ENCODE measurements at places on chromosomes 5 and 9. TPM values are rescaled to one million over a fixed set of nuclear protein-coding genes. Genes with fewer than 3 reads are reported as not detected.

DNA sequence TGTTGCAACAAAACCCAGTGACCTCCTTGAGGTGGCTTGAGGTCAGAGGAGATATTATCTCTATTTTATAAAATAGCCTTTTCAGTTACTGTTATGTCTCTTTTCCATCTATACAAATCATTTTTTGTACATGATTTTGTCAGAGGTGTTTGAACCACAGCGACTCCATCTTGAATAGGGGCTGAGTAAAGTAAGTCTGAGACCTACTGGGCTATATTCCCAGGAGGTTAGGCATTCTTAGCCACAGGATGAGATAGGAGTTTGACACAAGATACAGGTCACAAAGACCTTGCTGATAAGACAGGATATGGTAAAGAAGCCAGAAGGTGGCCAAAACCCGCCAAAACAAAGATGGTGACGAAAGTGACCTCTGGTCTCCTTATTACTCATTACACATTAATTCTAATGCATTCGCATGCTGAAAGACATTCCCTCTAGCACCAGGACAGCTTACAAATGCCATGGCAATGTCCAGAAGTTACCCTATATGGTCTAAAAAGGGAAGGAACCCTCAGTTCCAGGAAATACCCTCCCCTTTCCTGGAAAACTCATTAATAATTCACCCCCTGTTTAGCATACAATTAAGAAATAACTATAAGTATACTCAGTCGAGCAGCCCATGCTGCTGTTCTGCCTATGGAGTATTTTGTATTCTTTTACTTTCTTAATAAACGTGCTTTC is 283.9 kb upstream of the ISL1 start:
- DNase-seq, result no peak

- DNase-seq, result no peak
These were observed 128.7 kb downstream of the CDC42SE2 start for GRCh38 chr5:131392466-131393095.

DNA sequence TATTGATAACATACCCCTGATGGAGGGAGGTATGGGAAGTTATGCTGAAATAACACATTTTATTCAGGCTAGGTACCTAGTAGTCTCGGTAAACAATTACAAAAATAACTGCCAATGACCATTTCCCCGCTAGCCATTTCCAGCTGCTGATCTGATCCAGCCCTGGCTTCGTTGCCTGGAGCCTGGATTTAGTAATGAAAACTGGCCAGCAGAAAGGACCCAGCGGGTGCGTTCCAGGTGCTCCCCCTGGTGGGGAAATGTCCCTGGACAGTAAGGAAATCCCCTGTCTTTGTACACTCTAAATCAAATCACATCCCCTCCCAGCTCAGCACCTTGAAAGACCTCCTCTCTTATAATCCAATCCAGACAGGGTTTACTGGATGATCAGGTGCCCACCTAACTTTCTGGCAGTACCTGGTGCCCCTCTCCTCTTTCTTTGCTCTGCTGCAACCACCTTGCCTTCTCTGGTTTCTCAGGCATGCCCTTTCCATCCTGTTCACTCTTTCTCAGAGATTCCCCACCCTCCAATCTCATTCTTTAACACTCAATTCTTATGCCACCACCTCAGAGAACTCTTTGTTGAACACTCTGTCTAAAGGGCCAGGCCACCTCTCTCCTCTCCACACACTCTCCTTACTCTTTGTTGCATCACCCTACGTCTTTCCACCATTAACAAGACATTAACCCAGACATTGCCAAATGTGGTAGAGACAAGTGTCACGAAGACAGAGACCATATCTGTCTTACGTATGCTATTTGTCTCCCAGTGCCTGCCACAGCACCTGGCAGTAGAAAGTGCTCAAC is 50.1 kb upstream of the SMAD5 start:
- peak; percentile 94 for DNase-seq

The SEMA4D gene
- total RNA-seq, result 14.1 TPM

DNA sequence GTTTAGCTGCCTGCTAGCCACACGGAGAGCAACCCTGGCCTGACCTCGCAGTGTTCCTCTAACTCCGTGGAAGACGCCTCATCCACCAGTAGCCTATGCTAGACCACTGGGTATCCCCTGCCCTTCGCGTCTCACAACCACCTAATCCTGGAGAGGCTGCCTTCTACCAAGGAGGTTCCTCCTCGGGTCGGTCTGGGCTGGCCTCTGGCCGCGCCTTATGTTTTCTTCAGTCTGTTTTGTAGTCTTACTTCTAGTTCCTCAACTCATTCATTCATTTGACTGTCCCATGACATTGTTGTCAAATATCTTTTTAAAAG is 1.6 kb upstream of the TPM2 start:
- DNase-seq, result no peak

The SLC2A8 gene
- total RNA-seq, result 16.3 TPM

- no peak for DNase-seq
These were observed 1.3 kb downstream of the PPP1R26 start for GRCh38 chr9:135480940-135481310.

DNA sequence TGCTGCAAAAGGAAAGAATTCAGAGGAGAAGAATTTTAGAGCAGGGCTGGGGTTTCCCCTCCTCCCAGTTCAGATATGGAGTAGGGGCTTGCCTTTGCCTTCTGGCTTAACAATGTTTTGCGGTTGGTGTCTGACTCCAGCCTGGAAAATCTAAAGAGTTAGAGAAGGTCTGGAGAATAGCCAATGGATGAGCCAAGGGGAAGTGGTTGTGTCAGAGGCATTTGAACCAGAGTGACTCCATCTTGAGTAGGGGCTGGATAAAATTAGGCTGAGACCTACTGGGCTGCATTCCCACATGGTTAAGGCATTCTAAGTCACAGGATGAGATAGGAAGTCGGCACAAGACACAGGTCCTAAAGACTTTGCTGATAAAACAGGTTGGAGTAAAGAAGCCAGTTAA is 133.7 kb downstream of the DIRAS2 start:
- no peak for DNase-seq

DNA sequence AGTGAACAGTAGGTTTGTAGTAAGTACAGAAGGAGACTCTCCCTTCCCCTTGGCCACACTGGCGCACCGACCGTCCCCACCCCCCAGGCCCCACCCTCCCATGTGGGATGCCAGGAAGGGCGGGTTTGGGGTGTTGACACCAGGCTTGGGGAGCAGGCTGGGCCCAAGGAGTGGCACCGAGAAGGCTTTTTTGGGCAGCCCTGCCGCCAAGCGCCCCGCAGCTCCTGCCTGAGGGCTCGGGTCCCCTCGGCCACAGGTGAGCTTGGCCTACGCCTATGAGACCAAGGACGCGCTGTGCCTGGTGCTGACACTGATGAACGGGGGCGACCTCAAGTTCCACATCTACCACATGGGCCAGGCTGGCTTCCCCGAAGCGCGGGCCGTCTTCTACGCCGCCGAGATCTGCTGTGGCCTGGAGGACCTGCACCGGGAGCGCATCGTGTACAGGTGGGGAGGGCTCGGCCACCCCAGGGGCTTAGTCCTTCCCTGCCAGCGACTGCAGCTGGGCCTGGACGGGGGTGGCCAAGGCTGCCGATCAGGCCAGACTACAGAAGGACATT is 7.3 kb downstream of the GRK6 start:
- peak; percentile 78 for DNase-seq

GRCh38 chr9:6198251-6198650 is 17.4 kb upstream of the IL33 start:
- no peak for DNase-seq

- no peak for DNase-seq
These were observed 66.4 kb upstream of the RUSC2 start for GRCh38 chr9:35423499-35423898.

DNA sequence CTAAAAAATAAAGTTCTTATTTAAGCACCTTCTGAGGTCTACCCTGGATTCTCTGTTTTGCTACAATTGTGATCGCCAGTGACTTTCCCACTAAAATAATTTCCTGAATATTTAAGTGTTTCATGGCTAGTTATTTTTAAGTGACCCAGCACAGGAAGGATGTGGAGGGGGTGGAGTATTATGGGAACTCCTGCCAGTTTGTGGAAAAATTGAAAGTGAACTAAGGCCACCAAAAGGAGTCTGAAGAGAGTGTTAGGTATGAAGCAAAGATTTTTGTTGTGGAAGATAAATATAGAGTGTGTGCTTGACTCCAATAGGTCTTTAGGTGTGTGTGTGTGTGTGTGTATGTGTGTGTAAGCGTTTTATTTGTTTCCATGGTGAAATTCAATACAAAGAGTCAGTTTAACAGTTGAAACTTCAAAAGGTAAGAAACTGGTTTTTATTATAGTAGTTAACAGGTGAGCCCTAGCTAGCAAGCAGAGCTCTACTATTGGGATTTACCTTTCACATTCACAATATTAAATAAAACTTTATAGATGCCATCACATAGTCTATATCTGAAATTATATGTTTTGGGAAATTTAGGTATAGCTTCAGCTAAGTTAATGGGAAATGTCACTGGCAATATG is 25.6 kb downstream of the RASGRF2 start:
- no peak for DNase-seq

DNA sequence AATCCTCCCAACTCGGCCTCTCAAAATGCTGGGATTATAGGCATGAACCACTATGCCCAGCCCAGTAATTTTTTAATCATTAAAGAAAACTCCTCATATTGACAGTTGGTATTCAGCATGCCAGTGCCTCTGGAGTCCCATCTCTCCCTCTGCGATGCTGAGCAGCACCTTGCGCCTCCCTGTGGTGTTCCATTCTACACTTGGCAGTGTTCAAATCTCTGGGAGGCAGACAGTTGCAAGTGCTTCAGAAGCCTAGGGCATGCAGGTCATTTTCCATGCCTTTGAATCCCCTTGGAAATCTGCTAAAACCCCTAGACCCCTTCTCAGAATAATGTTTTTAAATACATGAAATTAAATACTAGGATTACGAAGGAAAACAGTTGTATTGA is 41.3 kb downstream of the GARNL3 start:
- no peak for DNase-seq

DNA sequence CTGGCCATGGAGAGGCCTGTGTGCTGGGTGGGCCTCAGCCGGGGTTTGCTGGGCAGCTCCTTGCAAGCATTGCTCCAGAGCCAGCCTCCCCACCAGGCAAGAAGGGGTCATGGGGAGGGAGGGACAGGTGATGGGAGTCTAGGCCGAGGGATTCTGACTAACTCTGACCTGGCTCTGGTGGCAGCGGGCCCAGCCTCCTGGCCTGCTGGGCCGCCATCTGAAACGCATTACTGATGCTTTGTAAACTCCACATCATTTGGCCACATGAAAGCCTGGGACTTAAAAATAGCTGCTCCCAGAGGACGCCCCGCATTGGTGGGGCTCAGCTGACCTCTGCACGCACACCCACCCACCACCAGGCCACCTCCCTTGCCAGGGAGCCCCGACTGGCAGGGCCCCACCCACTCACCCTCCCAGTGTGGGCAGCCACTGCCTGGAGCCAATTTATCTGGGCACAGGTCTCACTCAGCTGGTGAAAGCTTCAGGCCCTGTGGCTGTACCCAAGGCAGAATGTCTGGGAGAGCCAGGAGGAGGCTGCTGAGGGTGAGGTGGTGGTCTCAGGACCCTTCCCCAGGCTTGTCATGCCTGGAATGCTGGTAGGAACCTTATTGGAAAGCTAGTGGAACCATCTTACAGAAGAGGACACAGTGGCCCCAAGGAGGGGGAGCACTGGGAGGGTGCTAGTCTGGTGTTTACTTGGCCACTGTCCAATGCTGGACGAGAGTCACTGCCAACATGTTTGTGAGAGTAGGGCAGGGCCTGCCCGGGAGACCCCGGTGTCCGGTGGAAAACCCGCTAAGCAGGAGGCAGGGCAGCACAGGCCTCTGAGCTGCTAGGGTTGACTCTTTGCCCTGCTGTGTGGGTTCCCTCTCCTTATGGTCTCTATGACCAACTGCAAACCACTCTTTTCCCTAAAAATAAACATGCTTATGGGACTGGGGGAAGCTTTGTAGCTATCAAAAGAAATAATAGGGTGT is 10.8 kb downstream of the TCF7 start:
- no peak for DNase-seq

DNA sequence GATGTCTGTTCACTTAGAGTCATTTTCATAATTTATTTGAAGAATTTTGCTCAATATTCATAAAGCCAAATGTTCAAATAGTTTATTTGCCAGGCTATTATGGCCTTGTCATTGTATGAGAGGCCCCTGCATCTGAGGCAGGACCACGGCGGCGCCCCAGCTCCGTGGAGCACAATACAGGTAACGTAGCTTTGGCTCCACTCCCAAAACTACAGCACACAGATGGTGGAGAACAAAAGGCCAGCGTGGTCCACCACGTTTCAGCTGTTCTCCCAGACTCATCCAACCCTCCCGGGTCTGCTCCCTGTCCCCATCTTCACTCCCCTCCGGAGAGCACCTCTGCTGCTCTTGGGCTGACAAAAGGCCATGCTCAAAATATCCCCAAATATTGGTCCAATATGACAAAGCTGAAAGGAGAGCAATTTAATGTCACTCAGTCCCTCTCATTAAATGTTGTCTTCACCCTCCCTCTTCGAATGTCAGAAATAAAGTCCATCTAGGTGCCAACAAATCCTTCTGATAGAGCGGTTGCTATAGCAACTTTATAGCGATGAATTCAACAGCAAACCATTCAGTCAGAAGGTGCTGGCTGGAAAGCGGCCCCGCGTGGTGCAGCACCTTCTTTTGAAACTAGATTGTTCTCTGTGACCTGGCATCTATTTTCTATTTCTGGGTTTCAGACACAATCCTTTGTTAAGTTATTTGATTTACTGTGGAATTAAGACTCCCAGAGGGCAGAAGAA is 504.3 kb downstream of the ARHGEF28 start:
- DNase-seq, result no peak

The IL3 gene
- not detected for total RNA-seq

DNA sequence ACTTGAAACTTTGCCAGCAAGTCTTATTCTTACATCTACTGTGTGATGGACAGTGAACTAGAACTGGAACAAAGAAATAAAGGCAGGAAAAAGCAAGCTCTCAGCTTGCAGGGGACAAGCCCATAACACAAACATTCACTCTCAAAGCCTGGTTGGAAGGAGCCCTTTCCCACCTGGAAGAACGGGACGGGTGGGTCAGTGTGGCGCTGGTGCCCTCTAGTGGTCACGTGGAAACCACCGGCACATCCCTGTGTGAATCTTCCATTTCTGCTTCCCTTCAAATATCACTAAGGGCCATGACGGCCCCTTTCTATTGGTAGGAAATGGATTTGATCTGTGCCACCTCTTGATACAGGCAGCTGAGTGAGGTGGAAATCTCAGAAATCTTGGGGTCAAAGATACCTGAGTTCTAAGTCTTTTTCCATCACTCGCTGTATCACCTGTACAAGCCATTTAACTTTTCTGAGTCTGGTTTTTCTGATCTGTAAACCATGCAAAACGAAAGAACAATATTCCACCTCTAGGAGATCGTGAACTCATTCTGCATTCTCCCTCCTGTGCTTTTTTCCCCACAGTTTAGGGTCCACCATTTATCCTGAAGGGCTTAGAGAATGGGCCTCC is 211.6 kb downstream of the MSX2 start:
- no peak for DNase-seq

All from posterior vena cava (tissue), 2 donors.